ENCODE measurements at places on chromosomes 13 and 19.
A peak's percentile ranks its signal among the peaks of the same experiment; 100 is the strongest.

GRCh38 chr13:67509018-67509417 is 278.9 kb upstream of the PCDH9 start:
- DNase-seq, result no peak

DNA sequence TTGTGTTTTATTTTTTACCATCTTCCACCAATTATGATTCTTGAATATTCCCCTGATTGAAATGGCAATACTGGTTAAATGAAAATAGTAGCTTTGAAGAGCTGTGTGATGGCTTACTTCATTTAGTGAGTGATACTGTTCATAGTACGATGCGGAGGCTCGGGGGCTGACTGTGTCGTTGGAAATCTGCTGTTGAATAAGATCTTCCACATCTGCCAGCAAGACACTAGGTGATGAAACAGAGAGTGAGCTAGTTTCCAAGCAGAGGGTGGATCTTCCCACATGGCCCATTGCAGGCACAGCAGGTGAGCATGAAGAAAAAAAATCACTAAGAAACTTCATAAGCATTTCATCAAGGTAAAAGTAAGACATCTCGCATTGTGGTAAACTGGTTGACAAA is 22.5 kb downstream of the CPB2 start:
- DNase-seq, result no peak

- peak; percentile 33 for DNase-seq
These were observed 500 bp downstream of the SMIM24 start for GRCh38 chr19:3479834-3480215.

GRCh38 chr19:29480507-29480906 is 45.3 kb upstream of the VSTM2B start:
- no peak for DNase-seq

GRCh38 chr13:29281932-29282495 is 313.5 kb downstream of the SLC7A1 start:
- DNase-seq, result no peak

DNA sequence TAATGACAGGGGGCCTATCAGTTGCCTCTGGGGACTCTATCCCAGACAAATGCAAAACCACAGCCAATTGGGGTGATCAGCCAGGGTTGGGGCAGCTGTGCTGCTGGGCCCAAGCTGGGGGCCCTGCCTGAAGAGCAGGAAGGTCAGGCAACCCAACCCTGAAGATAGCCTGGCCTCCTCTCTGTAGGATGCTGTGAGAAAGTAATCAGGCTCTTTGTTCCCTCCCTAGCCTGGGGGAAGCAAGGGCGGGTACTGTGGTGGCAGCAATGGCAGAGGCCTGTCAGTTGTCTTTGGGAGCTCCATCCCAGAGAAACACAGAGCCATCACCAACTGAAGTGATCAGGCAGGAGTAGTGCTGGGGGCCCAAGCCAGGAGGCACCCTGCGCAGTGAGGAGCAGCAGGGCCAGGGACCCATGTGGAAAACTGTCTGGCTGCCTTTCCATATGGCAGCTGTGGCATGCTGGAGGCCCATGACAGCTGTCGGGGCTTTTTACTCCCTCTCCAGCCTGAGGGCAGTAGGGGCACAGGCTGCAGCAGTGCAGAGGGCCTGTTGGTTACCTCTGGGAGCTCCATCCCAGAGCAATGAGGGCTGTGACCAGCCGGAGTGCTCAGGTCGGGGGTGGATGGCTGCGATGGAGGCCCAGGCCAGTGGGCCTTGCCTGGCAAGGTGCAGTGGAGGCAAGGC is 73.6 kb upstream of the ATP12A start:
- DNase-seq, result no peak

DNA sequence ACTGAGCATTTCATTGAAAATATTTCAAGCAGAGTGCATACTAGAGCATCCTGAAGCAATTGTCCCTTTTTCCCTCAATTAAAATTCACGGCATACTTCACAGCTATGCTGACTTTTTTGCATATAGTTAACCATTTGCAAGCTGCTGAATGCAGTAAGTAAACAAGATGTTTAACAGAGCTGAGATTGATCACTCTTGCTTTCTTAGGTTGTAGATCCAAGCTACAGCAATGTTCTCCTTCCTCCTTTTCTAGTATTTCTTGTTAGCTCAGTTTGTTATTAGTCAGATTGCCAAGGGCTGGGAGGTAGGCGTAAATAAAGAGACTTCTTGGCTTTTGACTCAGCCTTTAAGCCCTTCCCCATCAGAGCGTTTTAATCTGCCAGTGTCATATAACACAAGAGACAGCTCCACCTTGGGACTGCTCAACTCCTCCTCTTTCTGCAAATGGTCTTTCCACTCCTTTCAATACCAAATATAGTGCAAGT is at the start of gene SLITRK6:
TSS of gene SLITRK6 (minus strand) at position 323 of the 486 bp plus-strand sequence. CDS start 2,911 bp downstream, outside the sequence.
- no peak for DNase-seq

- DNase-seq, result no peak
These were observed 17.4 kb upstream of the IRS2 start for GRCh38 chr13:109803825-109804224.

GRCh38 chr19:8481201-8481600 is 21.2 kb downstream of the PRAM1 start:
- DNase-seq, result no peak

- peak; percentile 84 for DNase-seq
These were observed 6.5 kb downstream of the RAB11B start for GRCh38 chr19:8396563-8397203.

DNA sequence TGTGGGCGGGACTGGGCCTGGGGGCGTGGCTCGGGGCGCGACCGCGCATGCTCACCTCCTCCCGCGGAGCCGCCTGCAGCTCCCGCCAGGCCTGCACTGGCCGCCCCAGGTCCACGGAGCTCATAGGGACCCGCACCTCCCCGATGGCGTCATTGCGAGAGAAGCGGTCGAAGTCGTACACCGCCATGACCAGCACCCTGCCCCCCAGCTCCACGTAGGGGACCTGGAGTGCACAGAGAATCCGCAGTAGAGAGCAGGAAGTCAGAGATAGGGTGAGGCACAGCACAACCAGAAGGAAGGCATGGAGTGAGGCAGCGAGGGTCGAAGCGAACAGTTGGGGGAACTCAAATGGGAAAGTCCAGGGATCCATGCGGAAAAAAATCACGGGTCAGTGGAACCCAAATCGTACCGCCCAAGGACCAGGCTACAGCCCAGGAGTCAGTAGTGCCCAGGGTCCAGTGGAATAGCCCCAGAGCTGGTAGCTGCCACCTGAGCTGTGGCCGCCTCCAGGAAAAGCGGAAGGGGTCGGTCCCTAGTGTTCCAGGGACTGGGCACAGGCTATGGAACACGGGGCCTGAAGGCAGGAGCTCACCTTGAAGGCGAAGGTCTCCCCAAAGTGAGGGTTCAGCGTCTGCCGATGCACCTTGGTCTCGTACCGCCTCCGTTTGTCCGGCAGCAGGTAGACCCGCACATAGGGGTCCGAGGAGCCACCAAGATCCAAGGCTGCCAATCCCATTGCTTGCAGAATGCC is 4.8 kb downstream of the SYT5 start:
- DNase-seq, result no peak

DNA sequence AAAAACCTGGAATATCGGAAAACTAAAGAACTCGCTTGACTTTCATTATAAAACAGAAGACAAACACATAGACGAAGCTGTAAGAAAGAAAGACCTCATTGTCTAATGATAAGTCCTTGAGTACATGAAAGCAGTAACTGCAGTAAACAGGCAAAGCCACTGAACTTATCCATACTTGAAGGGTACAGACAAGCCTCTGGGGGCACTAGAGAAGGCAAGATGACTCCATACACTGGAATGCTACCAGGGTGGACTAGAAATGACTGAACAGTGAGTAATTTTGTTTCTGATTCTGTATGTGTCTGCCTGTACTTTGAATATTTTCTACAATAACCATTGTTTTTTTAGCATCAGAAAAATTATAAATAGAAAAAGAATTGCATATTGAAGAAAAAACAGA is 507.9 kb downstream of the UQCRFS1 start:
- DNase-seq, result no peak

DNA sequence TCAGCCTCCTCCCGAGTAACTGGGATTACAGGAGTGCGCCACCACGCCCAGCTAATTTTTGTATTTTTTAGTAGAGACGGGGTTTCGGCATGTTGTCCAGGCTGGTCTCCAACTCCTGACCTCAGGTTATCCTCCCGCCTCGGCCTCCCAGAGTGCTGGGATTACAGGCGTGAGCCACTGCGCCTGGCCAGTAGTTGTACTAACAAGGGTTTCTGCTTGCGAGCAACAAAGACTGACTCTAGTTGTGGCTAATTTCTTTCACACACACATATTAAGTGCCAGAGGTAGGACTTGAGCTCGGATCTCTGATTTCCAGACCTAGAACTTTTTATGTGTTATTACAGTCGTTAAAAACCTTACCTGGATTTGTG is 635 bp upstream of the PCCA start:
- DNase-seq, result no peak

DNA sequence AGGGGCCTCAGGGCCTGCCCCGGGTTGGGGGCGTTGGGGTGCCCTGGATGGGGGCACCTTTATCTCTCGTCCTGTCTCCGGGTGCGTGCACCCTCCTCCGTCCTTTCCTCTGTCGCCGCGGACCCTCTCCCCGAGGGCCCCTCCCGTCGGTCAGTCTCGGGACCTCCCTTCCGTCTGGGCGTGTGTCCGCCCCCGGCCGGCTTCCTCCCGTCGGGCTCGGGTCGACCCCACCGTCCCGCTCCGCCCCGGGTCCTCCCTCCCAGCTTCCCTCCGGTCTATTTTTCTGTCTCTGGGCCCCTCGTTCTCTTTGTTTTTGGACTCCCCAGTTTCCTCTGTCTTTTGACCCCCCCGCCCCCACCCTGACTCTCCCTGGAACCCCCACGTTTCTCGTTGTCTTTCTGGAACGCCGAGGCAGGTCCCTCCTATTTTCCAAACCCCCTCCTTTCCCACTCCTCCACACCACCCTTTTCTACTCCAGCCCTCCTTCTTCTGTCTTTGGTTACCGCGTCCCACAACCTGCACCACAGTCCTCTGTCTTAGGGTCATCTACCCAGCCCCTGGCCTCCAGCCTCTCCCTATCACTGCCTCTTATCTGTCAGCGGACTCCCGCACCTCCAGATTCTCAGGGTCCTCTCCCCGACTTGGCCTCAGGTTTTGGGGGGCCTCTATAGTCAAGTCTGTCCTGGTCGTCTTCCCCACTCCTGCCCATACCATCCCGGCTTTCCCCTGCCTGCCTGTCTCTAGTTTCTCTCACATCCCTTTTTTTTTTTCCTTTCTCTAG is 757 bp downstream of the EGLN2 start:
- peak; percentile 61 for DNase-seq

GRCh38 chr19:12331211-12331941 is 2.1 kb downstream of the ZNF563 start:
- peak; percentile 89 for DNase-seq

GRCh38 chr13:26998292-26998691 is 173.3 kb downstream of the USP12 start:
- no peak for DNase-seq

GRCh38 chr13:108083056-108083455 is 132.3 kb downstream of the LIG4 start:
- no peak for DNase-seq

All from stimulated activated naive CD8-positive, alpha-beta T cell treated with anti-CD3 and anti-CD28 coated beads, Interleukin-15, Interleukin-2, amounts not matched to agents 100 U/mL and 50 U/mL, for 24 hours (primary cell).